Thoracic aorta (tissue), 2 donors: ENCODE measurements at places on chromosomes 12 and 14. TPM values are rescaled to one million over a fixed set of nuclear protein-coding genes. Genes with fewer than 3 reads are reported as not detected.

Gene SELPLG
- total RNA-seq: 17.3 TPM

GRCh38 chr12:40263616-40264409, 39.0 kb downstream of the LRRK2 start:
- no peak for DNase-seq

DNA sequence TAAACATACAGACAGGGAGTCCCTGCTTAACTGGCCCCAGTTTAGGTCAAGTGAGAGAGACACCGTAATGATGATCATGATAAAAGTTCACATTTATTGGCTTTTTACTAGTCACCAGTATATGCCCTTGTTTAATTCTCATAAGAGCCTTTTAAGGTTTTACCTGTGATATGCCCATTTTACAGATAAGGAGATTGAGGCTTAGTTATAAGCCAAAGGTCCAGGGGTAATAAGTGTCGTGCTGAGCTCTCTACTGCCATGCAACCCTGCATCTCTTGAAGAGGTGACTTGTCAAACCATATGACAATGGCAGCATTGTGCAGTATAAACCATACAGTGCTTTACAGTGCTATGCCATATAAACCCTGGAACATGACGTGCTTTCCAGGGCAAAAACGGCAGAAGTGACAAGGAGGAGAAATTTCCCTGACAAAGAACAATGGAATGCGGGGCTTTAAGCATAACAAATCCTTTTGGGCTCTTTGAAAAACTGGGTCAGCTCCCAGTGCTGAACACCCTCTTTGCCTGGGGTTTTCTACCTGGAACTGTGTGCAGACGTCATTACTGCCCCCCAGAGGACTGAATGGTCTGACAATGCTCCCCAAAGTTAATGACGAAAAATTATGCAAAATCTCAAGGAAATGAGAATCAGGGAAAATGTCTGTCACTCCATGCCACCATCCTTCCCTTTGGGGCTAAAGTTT, 59.7 kb upstream of the C14orf132 start:
- no peak for DNase-seq

Gene SLC7A7
- total RNA-seq: 38.5 TPM

DNA sequence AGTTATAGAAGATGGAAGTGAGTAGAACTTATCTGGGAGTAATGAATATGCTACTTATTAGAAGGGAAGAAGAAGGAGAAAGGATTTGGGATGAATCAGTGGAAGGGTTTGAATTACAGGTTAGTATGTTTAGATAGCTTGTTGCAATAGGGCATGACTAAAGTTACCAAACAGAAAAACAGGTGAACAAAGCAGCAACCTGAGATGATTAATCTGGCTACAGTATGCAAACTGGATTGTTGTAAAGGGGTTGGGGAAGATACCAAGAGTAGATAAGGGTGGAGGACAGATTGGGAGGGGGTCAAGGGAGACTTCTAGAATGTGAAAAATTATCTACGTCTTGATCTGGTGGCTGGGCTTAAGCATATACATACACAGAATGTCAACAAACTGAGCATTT, 73.4 kb upstream of the CLEC14A start:
- DNase-seq: no peak

- DNase-seq: no peak
Observed at GRCh38 chr12:75137896-75138295, 71.7 kb downstream of the KCNC2 start.

DNA sequence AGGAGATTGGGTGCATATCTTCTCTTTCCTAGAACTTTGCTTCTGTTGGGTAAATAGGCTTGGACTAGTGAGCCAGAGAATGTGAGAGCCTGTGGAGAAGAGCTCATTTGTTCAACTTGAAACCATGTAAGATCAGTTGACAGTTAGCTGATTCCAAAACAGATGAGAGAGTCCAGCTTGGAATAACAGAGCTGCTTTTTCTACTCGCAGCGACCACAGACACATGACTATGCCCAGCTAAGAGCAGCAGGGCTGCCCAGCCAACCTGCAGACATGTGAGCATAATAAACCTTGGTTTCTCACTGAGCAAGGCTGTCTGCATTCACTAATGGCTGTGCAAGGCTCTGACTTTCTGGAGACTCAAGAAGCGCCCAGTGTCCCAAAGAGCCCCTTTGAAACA, 209.2 kb downstream of the C12orf75 start:
- DNase-seq: no peak

GRCh38 chr12:19316425-19316824, 122.9 kb upstream of the AEBP2 start:
- no peak for DNase-seq

GRCh38 chr14:32432813-32433538, 103.9 kb downstream of the AKAP6 start:
- DNase-seq: no peak

DNA sequence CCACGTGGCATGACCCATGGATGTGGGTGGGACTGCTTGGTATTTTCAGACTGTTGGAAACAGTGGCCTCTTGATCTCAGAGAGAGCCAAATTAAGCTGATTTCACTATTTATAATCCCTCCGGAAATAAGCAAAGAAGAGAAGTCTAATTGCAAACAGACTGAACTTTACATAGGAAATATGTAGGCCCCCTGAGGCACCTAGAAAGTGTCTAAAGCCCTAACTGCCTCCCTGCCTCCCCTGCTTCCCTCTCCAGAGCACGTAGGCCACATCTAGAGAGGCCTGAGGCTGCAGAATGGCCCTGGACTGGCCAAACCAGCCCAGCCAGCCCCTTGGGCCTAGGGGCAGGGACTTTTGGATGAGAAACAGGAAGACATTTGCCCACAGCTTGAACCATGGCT, 123.8 kb downstream of the ZFP36L1 start:
- DNase-seq: no peak

Gene SLCO1B1
- total RNA-seq: not detected

- no peak for DNase-seq
Observed at GRCh38 chr12:109928058-109928656, 28.1 kb downstream of the TCHP start.

Gene SCNN1A
- total RNA-seq: 33.5 TPM

Gene RAD51AP1
- not detected for total RNA-seq

- DNase-seq: no peak
Observed at GRCh38 chr12:75923964-75924666, 107.5 kb downstream of the PHLDA1 start.

DNA sequence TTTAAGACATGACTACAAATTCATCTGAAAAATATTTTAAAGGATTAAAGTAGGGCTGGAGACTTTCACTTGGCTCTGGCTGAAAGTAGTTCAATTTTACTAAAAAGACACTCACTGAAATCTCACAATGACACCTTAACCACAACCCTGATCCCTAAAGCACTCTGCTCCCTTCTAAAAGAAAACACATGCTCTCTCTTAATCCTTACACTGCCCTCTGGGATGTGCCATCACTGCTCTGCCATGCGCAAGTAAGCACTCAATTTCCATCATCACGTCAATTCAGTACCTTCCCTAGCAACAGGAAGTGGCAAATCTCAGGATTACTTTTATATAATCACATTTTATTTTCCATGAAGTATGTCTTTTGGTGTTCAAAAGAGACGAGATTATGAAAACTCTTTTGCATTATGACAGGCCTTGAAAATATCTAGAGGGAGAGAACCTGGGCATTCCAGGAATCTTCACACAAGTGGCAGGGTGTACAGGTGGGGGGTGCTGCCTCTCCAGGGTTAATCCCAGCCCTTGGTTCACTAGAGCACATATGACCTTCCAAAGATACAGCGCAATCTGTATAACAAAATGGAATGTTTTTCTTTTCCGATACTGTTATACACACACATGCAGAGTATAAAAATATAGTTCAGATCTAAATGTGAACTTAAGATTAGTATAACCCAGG, 7.3 kb downstream of the ATG14 start:
- no peak for DNase-seq

DNA sequence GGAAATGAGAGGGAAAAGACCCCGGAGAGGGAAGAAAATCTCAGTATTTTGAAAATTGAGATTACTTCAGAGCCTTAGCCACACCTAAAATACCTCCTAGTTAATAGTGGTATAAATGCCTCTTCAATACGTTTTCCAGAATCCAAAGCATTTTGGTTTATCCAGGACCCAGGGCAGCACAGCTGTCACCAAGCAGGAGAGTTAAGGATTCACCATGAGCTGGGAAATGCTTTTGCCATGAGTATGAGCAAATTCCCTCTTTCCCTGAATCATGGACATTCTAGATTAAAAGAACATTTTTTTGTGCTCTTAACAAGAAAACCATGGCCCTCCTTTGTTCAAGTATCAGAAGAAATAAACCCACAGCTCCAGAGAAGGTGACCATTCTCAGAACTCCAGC, 21.8 kb upstream of the RTRAF start:
- no peak for DNase-seq

GRCh38 chr14:94660306-94660946, 48.2 kb downstream of the SERPINA3 start:
- no peak for DNase-seq

- no peak for DNase-seq
Observed at GRCh38 chr14:22052795-22053194, 379.2 kb upstream of the OR4E1 start.

Gene NUAK1
- 20.0 TPM for total RNA-seq

Gene CCDC85C
- 1.5 TPM for total RNA-seq

Gene KLRF1
- 0.92 TPM for total RNA-seq

DNA sequence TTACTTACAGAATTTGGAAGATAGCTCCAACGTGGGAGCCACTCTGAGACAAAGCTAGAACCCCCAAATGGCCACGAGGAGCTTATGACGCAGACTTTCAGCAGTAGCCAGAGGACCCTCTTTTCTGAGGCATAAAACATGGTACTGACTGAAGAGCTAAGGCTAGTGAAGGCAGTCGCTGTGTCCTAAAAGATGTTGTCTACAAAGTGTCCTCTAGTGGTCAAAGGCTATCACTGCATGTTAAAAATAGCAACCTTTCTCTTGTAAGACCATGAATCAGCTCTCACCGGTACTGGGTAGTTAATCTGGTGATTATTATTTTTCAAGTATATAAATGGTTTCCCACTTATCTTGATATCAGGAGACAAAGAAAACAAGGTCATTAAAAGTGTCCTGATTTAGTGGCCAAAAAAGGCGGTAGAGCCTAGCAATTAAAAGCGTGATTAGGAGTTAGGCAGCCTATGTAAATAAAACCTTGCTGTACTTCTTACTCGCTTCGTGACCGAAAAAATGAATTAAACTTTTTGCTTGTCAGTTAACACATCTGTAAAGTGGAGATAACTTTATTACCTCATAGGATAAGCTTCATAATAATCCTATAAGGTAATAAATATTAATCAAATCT, 47.0 kb upstream of the LGR5 start:
- no peak for DNase-seq

- no peak for DNase-seq
Observed at GRCh38 chr14:102571043-102571442, 21.4 kb upstream of the RCOR1 start.

- DNase-seq: no peak
Observed at GRCh38 chr12:116537101-116537904, 21.9 kb upstream of the MAP1LC3B2 start.

Gene KRT7
- total RNA-seq: 105 TPM

DNA sequence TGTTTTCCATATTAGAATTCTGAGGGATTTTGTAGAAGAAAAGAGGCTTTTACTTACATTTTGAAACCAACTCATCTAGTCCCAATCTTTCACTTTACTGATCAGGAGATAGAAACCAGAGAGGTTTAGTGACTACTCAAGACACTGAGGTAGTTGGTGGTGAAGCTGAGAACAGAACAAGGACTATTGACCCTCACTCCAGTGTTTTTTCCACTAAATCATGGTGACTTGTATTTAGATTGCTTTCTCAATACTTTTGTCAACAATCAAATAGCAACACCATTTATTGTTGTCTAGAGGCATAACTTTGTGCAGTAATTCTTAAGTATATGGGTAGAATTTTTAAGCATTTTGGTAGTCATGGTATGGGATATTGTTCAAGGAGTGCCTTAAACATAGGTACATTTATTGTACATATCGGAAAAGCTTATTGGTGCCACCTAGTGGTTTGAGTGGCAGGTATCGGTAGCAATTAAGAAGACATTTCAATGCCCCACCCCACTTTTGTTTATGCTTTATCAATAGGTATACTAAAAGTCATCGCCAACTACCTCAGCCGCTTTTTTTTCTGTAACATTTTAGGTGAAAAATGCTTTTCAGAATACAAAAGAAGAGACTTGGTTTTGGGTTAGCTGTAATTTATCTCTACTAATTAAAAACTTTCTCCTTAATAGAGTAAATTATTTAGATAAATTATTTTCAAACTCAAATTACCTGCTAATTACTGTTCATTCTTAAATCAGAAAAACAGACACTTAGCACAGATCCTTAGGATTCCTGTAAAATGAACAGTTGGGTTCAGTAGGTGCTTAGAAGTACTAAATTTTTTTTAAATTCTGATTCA, 47.3 kb upstream of the PAWR start:
- DNase-seq: no peak

Gene KRT81
- total RNA-seq: 5.1 TPM

- no peak for DNase-seq
Observed at GRCh38 chr14:60278350-60278749, 29.3 kb downstream of the PPM1A start.

Gene LRRC10
- total RNA-seq: not detected

- DNase-seq: no peak
Observed at GRCh38 chr12:32515137-32515873, 115.9 kb downstream of the FGD4 start.

Gene PSMC6
- 59.0 TPM for total RNA-seq

DNA sequence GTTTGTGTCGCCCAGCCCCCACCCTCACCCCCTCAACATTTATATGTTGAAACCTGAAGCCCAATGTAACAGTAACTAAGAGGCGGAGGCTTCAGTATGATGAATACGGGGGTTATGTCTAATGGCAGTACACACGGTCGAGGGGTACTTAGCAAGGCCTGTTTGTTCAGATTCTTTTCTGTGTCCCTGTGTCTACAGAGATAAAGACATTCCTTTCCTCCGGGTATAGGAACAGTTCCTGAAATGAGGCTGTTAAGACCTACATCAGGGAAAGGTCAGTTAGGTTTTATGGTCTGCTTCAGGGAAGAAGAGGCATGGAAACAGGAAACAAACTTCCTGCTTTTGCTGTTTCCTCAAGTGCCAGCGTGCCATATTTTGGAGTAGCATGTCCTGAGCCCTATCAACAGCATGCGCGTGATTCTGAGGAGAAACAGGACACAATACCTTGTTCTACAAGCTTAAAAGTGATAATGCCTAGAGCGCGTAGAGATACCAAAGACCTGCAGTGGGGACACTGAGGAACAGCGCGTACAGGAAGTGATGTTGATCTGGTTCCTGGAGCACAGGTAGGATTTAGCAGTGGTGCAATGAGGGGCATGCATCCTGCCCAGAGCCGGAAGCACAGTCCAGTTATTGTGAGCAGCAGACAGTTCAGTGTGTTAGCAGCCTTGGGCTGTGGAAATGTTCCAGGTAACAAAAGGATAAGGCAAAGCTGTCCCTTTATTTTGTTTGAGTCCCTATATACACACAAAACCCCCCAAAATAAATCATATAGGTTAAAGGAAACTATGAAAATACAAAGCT, 47.2 kb downstream of the FGD4 start:
- DNase-seq: no peak

GRCh38 chr12:55671746-55672145, 35.1 kb downstream of the OR10P1 start:
- no peak for DNase-seq

- no peak for DNase-seq
Observed at GRCh38 chr12:51421266-51421884, 3.3 kb upstream of the SLC4A8 start.
